Fibroblast of upper back skin (primary cell): ENCODE measurements at places on chromosomes 1 and 21.

GRCh38 chr1:55828044-55828443 lies 612.9 kb upstream of the USP24 start:
- no peak for DNase-seq

DNA sequence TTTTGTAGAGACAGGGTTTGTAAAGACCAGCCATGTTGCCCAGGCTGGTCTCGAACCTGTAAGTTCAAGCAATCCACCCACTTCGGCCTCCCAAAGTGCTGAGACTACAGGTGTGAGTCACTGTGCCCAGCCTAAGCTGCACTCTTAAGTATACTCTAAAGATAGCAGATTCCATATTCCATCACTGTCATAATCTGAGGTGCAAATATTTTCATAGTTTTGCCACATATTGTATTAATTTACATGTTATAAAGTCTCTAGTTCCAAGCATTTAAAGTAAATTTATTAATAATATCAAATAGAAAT lies 121.3 kb downstream of the HFM1 start:
- no peak for DNase-seq

DNA sequence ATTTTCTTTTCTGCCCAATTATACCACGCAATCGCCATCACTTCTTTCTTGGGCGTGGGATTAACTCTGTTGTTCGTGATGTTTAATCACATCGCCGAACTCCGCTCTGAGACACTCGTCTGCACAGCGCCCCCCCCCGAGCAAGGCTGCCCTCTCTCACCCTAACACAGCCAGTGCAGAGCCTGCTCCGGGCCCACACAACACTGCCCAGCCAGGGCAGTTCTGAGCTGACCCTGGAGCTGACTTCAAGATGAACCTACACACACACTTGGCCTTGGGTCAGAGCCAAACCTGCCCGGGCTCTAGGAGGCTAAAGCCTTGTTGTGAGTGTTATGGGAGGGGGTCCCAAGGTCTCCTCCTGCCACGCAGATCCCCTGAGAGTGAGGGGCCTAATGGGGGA lies 64.6 kb upstream of the LRP8 start:
- DNase-seq: no peak

DNA sequence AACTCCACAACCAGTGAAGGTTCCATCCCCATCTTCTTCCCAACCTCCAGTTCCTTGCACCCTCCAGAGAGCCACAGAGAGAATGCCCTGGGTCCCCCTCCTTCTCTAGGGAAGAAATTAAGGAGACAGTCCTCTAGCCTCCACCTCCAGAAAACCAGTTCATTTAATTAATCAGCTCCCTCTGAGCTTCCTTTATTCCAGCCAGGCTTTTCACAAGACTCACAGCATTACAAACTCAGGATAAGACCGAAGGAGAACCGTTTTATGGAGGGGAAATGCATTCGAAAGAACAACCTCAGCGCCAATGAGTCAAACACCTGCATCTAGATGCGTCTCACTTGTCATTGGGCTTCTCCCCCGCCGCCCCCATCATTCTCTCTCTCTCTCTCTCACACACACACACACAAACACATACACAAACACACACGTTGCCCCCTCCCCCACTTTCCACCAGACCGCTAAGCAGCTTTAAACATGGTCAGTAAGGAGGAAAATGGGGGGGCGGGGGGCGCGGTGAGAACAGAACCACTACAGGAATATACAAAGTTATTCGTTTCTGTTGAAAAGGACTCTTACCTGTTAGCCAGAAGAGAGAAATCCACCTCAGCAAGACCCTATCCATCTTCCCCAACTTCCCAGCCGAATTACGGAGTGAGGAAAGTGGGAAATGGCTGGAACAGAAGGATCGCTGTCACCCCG lies 544 bp downstream of the ILDR2 start:
- DNase-seq: no peak

GRCh38 chr1:110228381-110228780 lies 18.3 kb downstream of the KCNC4 start:
- DNase-seq: no peak

DNA sequence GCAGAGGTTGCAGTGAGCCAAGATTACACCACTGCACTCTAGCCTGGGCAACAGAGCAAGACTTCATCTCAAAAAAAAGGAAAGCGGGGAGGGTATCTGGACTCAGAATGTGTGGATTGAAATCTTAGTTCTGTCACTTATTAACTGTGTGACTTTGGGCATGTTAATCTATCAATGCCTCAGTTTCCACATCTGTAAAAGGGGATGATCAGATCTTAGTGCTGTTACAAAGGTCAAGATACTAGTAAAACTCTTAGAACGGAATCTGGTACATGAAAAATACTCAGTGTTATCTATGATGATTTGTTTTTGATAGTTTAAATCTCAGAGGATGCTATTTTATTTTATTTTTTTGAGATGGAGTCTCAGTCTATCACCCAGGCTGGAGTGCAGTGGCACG lies 10.5 kb downstream of the FAM76A start:
- no peak for DNase-seq

- peak; percentile 5 for DNase-seq
Observed at GRCh38 chr1:234256359-234256758, 116.9 kb upstream of the COA6 start.

DNA sequence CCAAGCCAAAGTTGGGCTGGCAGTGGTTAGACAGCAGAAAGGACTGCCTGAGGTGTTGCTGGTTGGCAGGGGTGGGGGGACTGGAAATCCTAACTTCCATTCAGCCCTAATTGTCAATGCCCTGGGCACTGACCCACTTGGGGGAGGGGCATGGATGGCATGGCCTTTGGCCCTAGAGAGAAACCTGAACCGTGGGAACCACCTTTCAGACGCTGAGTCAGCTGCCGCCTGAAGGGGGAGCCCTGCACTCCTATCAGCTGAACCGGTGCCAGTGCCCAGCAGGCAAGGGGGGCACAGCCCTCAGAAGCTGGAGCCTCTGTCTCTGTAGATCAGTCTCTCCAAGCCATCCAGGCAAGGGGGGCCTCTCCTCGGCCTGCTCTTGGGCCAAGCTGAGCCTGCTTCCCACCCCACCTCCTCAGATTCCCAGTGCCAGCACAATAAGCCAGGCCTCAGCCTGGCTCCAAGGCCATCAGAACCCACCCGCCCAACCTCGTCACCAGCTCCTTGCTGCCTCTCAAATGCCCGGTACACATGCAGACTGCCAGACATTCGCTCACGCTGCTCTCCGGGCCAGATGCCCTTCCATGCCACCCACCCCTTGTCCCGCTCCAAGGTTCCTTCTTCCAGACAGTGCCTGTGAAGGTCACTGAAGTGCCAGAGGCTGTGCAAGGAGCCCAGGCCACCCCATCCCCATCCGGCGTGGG lies 11.6 kb downstream of the TINAGL1 start:
- peak; percentile 32 for DNase-seq

DNA sequence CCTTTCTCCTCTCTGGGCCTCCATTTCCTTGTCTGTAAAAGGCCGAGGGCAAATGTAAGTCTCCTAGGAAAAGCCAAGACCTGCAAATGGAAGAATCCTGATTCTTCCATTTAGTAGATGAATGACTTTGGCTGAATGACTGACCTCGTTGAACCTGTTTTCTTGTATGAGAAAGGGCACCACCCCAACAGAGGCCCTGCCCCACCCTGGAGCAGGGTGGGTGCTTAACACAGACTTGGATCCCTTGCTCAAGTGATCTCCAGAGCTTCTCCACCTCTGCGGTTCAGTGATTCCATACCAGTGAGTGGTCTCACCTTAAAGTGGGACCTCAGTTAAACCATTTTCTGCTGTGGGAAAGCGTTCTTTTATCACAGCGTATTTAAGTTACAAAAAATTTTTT lies 39.0 kb upstream of the GUCA2B start:
- no peak for DNase-seq
